ENCODE measurements at places on chromosomes 5 and 9.
A peak's percentile ranks its signal among the peaks of the same experiment; 100 is the strongest.

GRCh38 chr9:133235549-133236222, 26.6 kb upstream of the OBP2B start:
- no peak for DNase-seq

DNA sequence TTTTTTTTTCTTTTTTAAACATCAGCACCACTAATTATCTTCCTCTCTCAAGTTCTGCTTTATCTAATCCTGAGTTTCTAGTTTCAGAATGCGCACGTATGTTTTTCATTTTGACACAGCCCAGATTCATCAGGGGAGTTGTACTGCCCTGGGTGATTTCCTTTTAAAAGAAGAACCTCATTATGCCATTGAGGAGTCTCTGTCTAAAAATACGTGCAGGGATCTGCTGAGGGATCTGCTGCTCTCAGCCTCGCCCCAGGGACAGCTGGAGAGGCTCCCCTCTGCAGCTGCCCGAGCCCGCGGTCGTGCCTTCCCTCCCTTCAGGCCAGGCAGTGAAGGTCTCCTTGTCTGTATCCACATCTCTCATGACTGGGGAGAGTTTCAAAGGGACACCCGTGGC, 273.1 kb downstream of the ARHGEF28 start:
- DNase-seq, result no peak

GRCh38 chr9:4141296-4141695, 158.6 kb downstream of the GLIS3 start:
- no peak for DNase-seq

DNA sequence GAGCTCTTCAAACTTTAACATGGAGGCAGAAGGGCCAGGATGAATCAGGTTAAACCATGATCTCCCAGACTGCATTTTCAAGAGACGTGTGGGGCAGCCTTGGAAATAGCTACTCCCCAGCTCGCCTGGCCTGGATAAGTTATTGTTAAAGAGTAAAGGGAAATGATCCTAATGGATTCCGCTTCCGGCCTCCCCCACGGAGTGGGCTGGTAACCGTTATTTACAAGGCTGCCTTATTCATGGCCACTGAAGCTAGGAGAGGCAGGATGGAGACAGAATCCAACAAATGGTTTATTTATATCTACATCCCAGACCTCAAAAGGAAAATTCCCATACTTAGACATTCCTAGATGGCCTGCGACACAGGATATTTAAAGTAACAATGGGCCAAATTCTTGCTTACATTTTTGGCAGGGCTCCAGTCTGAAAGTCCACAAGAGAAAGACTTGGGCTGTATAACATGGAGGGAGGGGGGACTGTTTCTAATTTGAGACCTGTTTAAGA, 27.9 kb downstream of the SPRY4 start:
- no peak for DNase-seq

- DNase-seq, result peak; percentile 76
Measured at GRCh38 chr5:143008809-143009521, 238.8 kb downstream of the ARHGAP26 start.

DNA sequence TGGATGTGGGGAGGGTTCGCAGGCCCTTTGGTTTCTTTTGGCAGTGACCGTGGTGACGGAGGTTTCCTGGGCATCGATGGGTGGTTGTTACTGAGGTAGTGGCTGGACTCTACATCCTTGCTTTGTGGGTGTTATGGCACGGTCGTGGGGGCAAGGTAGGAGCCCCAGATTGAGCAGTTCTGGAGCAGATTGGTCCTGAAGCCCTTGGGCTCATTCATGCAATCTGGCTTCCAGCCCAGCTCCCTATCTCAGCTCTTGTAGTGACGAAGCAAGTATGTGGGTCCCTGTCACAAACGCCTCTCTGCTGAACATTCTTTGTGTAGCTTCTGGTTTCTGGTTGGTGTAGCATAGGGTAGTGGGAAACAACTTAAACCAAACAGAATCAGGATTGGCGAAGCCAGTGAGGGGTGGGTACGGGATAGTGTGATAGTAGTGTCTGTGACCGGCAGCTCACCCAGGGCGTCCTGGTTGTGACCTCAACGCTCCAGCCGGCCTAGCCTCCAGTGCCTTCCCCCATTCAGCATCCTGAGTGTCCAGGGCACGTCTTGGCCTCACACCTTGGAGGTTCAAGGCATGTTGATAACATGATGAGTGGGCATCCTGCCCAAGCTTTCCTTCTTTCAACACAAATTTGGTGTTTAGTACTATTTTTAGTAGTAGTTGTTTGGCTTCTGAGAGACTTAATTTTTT, 2.9 kb downstream of the NDUFS6 start:
- no peak for DNase-seq

DNA sequence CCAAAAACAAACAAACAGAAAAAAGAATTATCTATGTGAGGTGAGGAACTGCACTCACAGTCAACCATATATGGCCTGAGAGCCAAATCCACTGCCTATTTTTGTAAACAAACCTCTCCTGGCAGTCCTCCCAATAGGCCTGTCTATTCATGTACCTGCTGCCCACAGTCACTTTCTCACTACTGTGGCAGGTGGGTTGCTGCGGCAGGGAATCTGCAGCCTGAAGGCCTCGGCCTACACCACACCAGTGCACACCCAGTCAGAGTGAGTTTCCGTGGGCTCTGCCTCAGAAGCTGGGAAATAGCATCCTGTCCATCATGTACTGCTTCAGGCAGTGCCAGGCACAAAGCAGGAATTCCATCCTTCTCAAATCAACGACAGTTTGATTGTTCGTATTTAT, 82.3 kb downstream of the SPTLC1 start:
- DNase-seq, result no peak

DNA sequence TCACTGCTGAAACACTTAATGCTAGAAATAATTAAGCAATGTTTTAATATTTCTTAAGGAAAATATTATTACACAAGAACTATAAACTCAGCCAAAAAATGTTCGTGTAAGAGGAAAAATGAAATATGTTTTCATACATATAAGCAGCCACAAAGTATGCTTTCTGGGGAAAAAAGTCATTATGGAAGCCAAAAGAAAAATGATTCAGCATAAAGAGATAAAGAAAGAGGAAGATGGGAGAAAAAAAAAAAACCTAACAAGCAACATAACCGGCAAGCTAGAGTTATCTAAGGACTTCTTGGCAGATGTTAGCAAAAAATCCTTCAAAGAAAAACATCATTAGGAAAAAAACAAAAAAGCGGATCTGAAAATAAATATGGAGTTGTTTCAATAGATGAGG, 179.1 kb downstream of the MUSK start:
- no peak for DNase-seq

DNA sequence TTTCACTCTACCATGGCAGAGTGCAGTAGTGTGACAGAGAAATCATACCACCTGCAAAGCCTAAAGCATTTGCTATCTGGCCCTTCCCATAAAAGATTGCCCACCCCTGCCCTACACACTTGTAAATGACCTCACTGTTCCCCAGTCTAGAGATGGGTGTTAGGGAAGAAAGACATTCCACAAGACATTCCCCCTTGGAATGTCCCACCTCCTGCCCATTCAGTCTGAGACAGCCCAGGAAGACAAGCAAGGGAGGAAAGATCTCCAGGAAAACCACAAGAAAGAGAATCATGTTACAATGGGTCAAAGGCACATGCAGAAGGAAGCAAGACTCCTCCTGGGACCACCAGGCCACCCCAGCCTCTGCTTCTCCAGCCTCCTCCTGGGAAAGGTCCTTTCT, 230.0 kb downstream of the AGTPBP1 start:
- DNase-seq, result no peak

DNA sequence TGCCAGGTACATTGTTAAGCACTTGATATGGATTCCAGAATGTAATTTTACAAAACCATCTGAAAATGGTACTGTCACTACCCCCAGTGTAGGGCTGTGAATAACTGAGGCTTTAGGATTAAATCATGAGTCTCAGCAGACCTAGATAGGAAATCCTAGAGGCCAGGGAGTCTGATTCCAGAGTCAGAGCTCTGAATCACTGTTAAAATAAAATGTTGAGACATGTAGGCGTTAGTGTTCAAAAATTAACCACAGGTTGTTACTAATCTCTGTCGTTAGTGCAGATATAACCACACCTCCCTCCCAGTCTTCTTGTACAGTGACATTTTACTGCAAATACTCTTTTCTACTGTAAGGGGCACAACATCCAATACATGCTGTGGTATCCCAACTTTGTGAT, 1828.8 kb downstream of the MAT2B start:
- DNase-seq, result no peak

- no peak for DNase-seq
Measured at GRCh38 chr9:68644831-68645230, 60.2 kb upstream of the PIP5K1B start.

DNA sequence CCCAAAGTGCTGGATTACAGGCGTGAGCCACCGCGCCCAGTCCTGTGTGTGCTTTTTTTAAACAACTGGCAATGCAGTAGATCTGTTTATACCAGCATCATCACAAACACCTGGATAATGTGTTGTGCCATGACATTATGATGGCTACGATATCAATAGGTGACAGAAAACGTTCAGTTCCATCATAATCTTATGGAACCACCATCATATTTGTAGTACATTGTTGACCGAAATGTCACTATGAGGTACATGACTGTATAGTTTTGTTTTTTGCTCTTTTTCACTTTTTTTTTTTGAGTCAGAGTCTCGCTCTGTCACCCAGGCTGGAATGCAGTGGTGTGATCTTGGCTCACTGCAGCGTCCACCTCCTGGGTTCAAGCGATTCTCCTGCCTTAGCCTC, 24.4 kb downstream of the ANKRD55 start:
- DNase-seq, result no peak

DNA sequence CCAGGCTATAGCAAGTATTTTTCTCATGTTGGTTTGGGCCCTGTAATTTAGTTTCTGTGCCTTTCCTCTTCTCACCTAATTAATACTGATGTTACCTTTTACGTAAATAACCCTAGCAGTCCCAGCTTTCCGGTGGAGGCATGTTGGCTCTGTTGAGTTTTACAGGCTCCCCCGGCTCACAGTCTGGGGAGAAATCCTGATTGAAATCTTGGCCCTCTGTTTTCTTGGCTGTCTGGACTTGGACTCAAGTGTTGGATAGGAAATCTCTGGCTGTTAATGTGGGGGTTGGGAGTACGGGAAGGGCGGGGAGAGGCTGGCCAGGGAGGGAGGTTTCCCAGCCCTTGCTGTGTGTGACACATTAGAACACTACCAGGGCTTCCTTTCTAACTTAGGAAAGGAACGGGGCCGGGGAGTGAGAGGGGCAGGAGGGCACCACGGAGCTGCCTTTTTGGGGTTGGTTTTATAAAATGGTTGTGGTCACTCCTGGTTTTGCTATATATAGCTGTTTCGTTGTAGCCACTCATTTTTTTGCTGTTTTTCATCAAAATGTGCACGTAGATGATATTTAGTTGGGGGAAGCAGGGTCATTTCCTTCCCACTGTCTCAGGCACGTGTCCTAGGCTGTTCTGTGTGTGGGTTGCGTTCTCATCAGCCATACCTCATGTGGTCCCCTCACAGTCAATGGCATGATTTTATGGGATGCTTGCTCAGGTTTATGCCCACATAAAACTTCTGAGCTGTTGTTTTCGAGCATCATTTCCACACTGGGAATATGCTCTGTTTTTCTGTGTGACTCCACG, 11.0 kb downstream of the TRIO start:
- DNase-seq, result no peak

DNA sequence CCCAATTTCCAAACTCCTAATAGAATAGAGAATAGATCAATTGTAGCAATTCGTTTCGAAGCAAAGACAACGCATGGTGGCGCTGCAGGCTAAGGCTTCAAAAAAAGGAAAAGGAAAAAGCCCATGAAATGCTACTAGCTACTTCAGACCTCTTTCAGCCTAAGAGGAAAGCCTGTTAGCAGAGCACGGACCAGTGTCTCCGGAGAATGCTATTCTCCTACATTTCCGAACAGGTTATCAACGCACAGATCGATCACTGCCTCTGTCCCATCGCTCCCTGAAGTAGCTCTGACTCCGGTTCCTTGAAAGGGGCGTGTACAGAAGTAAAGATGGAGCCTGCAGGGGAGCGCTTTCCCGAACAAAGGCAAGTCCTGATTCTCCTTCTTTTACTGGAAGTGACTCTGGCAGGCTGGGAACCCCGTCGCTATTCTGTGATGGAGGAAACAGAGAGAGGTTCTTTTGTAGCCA, at the start of gene PCDHB15:
Gene PCDHB15 (plus strand): TSS at position 146 of the 468 bp plus-strand sequence. CDS start 184 bp downstream, at position 330.
- no peak for DNase-seq

GRCh38 chr9:125260561-125260960, 1.1 kb upstream of the GAPVD1 start:
- DNase-seq, result no peak

- peak; percentile 43 for DNase-seq
Measured at GRCh38 chr5:139178935-139179334, 19.2 kb downstream of the SIL1 start.

DNA sequence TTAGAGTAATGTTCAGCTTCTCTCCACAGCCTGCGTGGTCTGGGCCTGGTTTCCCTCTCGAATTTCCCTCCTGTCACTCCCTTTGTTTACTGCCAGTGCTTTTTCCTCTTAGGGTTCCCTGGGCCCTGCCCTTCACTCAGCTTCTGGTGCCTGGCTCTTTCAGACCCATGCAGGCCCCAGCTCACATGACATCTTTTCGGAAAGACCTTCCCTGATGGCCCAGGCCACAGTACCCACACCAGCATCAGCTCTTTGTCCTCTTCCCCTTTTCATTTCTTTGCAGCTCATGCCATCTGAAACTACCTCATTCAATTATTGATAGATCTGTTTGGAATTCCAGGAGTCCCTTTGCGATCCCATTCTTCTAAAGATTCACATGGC, 68.1 kb upstream of the ABL1 start:
- no peak for DNase-seq

DNA sequence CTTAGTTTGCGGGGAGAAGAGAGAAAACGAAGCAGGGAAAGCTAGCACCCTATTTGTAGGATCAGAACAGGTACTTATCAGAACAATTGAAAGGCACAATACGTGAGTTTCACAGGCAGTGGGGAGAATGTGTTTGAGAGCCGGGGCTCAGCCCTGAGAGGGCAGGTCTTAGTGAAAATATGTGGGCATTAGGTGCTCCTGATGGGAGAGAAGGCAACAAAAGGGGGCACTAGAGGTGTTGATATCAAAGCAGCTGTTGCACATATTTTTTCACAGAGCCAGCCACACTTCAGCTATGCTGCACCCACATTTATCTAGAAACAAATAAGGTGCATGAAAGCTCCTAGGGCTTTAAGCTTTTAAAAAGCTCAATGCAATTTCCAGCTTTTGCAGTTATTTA, 99.7 kb upstream of the MAN2A1 start:
- DNase-seq, result no peak

All from NCI-H2029 (cell line).